Tibial artery (tissue), 4 donors: ENCODE measurements at places on chromosomes 2 and 18.
A peak's percentile ranks its signal among the peaks of the same experiment; 100 is the strongest.

DNA sequence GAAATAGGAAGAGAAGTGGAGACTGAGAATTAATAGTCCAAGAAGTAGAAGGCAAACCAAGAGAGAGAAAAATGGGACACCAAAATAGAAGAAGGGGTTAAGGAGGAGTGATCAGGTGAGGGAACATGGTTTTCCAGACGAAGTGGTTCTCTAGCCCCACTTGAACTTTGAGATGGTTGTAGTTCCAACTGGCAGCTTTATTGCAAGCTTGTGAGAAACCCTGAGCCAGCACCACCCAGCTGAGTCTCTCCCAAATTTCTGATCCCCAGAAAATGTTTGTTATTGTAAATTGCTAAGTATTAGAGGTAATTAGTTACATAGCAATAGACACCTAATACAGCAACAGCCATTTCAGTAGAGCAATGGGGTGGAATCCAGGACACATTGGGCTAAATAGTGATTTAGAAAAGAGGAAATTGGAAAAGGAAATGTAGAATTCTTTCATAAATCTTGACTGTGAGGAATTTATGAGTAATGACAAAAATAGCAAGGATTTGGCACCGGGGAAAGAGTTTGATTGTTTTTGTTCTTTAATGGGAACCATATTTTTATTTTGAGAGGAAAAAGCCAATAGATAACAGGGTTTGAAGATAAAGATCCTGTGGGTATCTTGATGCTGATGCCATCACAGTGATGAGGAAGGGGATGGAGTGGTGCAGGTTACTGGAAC is 62.1 kb upstream of the XDH start:
- DNase-seq, result no peak

GRCh38 chr2:174663550-174663949 is 65.9 kb upstream of the WIPF1 start:
- DNase-seq, result peak; percentile 47

DNA sequence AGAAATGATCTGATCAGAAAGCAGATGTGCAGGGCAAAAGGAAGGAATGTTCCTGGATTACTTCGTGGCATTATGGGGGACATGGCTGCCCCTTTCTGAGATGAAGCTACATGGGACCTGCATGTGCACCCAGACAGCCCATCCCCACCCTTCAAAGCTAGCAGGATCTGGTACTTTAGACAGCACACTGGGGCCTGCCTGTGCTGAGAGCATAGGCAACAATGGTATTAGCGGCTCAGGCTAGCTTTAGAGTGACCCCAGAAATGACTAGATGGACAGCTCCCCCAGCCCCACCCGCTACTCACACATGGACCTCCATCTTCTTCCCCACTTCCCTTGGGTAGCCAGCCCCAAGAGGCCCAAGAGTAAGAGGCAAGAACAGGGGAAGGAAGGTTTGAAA is 61.5 kb upstream of the NFE2L2 start:
- no peak for DNase-seq

DNA sequence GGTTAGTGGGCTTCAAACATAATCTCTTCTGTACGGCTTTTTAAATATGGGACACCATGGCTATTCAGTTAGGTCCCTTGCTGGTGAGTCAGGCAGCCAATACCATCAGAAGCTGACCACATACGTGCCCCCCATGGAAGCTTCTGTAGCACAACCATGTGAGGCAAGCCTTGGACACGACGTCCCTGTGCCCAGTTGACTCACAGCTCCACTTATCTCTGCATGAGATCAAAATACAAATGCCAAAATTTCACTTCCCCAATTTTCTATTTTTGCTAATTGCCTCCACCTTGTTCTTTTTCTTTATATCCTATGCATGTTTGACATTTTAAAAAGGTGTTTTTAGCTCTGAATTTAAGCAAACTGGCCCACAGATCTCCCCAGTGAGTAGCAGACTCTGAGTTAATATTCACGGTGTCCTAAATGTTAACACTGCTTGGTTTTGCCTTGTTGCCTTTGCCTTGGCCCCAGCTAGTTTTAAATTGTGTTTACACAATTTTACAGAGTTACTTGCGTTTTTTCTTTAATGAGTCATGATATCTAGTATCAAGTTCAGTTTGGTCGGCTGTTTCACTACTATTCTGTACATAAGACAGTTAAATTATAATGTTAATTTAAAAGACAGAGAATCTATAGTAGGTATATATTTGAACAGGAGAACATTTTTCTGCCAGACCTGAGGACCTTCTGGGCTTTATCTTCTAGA is 77.5 kb downstream of the CDCA7 start:
- DNase-seq, result no peak

GRCh38 chr2:60119778-60120177 is 433.7 kb downstream of the BCL11A start:
- DNase-seq, result no peak

DNA sequence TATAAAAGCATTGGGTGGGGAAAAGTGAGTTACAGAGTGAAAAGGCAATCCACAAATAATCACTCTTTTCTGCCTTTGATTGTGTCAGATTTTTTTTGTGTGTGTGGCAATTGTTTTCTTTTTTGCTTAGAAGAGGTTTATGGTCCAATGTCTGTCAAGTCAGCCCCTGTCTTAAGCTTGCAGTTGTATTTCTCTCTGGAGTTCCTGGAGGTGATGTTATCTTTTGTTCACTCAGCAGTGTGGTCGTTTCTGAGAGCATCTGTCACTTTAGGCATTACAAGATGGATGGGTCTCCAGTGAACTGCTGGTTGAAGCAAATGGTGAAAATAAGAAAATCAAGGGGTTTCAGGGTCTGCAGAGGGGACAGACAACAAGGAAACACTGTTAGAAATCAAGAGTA is 121.3 kb downstream of the GREB1L start:
- DNase-seq, result no peak

DNA sequence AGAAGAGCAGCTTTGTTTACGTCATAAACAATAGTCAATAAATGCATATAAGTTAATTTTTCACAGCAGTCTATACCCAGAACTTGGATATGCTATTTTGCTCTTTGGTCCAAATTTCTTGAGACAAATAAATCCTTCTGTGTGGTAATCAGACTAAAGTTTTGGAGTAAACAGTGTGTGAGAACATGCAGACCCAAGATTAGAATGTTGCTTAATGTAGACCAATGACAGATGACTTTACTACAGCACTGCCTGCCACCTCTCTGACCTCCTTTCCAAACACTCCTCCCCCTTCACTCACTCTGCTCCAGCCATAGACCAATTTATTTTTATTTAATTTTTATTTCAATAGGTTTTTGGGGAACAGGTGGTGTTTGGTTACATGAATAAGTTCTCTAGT is 115.3 kb upstream of the TANK start:
- DNase-seq, result peak; percentile 28

- DNase-seq, result no peak
Observed at GRCh38 chr2:86216575-86217555, 17.6 kb downstream of the MRPL35 start.

GRCh38 chr2:160406591-160407392 is 86.8 kb downstream of the RBMS1 start:
- DNase-seq, result peak; percentile 75

DNA sequence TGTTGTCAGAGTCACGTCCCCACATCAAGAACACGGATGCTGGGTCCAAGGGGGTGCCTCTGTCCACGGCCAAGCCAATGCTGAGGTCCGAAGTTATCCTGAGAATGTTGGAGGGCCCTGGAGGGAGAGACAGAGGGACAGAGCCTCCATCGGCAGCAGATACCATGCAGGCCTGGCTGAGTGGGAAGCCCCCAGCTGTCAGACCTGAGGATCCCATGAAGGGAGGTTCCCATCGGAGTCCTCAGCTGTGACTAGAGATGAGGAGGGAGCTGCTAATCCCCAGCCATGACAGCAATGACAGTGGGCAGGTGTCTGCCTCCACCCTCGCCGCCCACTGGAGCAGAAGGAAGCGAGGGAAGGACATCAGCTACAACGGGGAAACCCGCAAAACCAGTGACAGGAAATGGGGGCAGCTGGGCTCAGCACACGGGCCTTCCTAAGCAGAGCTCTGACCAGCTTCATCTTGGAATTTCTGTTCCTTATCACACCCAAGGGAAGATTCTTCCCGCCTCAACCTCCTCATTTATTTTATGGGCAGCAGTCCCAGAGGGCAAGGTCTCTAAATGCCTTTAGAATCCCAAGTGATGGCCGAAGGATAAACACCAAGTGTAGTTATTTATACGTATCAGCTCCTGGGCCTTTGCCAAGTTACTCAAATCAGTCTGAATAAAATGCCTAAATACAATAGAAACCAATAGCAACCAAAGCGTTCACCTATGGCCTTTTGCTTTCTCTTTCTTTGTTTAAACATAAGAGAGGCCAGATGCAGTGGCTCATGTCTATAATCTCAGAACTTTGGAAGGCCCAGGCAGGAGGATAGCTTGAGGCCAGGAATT is 32.2 kb downstream of the FAM178B start:
- no peak for DNase-seq

DNA sequence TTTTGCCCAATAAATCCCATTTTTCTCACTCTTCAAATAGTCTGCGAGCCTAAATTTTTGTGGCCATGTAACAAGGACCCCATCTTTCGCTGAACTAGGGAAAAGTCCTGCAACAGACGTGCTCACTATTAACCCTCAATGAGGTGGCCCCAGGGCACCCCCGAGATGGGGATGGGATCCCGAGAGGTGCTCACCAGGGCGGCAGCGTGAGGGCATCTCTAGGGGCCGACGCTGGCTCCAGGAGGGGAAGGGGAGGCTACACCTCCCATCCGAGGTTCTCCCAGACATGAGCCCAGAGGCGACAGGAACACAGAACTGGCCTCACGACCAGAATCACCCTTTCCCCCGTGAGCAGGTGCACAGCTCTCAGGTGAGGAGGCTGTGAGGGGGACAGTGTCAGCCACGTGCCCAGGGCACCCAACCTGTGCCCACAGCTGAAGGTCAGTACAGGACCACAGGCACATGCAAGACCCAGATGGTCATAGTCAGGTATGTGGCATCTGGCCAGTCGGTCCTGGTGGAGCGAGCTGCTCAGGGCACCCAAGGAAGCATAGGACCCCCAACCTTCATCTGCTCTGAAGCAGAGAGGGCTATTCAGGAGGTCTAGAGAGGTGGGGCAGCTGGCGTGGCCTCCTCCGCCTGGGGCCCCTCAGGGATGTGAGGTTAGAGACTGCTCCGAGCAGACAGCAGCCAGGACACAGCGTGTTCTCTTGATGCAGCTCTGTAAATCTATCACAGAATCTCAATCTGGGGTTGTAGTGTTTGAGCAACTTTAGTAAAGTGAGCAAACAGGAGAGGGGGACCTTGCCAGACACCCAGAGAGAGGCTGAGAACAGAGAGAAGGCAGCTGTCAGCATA is 62.8 kb downstream of the PXDN start:
- no peak for DNase-seq

- no peak for DNase-seq
Observed at GRCh38 chr2:177064422-177064821, 148.2 kb upstream of the HNRNPA3 start.

GRCh38 chr2:203022751-203023150 is 8.1 kb downstream of the NBEAL1 start:
- DNase-seq, result no peak

DNA sequence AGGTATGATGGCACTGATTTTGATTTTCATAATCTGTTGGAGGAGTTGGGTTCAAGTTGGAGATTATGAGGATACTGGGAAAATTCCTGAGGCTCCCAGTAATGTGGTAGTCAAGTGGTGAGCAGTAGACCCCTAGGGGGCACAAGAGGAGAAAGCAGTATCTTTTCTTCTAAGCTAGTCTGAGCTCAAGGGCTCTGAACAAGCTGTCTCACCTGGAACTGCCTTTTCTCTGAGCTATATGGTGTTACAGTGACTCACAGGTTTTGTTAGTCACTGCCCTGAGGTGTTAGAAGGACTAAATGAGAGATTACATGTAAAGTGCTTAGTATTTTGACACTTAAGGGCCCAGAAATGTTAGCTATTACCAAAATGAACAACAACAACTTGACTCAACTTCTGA is 42.2 kb downstream of the CD302 start:
- DNase-seq, result no peak
